ENCODE measurements at places on chromosomes 4 and X. TPM values are rescaled to one million over a fixed set of nuclear protein-coding genes. Genes with fewer than 3 reads are reported as not detected.

Gene CFAP47
- not detected for total RNA-seq

Gene ASB9
- 1.9 TPM for total RNA-seq

Gene ASIC5
- not detected for total RNA-seq

Gene UGT2B17
- not detected for total RNA-seq

Gene FHDC1
- 0.11 TPM for total RNA-seq

Gene SPANXA2
- total RNA-seq, result not detected

Gene EFHC2
- 0.31 TPM for total RNA-seq

Gene TBX22
- total RNA-seq, result not detected

Gene RS1
- not detected for total RNA-seq

Gene GPC4
- total RNA-seq, result not detected

DNA sequence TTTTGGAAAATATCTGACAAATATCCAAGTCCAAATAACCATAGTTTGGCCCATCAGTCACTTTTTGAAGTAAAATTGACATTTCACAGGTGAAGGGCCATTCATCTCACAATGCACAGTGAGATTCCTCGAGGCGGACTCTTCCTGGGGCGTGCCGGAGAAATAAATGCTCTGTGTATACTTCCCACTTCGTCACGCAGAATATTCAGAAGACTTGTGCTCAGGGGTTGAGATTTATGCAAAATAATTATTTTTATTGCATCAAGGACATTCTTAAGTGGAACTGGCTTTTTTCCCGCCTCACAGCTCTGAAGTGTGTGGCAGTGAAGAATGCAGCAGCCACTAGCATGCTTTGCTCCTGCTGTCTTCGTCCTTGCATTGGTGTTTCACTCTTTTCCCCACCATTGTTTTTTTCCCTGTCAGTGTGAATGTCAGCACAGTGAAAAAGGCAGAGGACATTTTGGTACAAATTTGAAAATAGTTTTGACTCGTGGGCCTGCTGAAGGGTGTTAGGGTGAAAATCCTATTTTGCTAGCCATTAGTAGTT lies 70.6 kb downstream of the FAM193A start:
- H3K36me3 ChIP-seq, result no peaks in the 10 kb centered on the region
- no peak overlapping the region for H3K4me3 ChIP-seq
- H3K4me1 ChIP-seq, result no peaks in the 10 kb centered on the region
- H3K27ac ChIP-seq, result no peak overlapping the region

GRCh38 chrX:40734971-40735324 lies 394 bp downstream of the MED14 start:
- no peaks in the 10 kb centered on the region for H3K27me3 ChIP-seq
- H3K27ac ChIP-seq, result peak overlapping the region; percentile 93
- H3K4me1 ChIP-seq, result peaks cover 11% of the 10 kb centered on the region

DNA sequence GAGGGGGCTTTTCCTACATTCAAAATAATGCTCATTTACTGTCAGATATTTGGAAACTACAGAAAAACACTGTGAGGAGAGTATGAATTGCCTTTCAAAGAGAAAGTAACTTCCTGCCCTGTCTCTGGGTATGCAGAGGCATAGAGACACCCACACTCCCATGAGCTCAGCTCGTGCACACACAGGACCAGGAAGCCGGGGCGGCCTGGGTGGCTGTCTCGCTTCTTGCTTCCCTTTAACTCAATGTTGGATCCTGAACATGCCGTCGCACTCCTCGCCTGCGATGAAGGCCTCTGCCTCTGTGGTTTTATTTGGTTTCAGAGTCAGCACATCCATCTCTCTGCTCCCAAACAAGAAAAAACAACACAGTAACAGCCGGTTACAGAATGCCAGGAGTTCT lies 40.1 kb upstream of the GPR78 start:
- no peak overlapping the region for H3K4me3 ChIP-seq
- peak overlapping the region; percentile 14 for H3K27ac ChIP-seq
- H3K27me3 ChIP-seq, result no peaks in the 10 kb centered on the region

- no peak overlapping the region for H3K27ac ChIP-seq
- H3K4me3 ChIP-seq, result no peak overlapping the region
- no peaks in the 10 kb centered on the region for H3K4me1 ChIP-seq
- no peaks in the 10 kb centered on the region for H3K27me3 ChIP-seq
- DNase-seq, result no peak
Measured at GRCh38 chr4:188403272-188403671, 264.0 kb downstream of the TRIML1 start.

- H3K4me3 ChIP-seq, result no peak overlapping the region
- H3K27me3 ChIP-seq, result no peaks in the 10 kb centered on the region
- peaks cover 54% of the 10 kb centered on the region for H3K4me1 ChIP-seq
- H3K36me3 ChIP-seq, result peaks cover 19% of the 10 kb centered on the region
- no peak for DNase-seq
Measured at GRCh38 chr4:6920171-6920570, 10.5 kb downstream of the TBC1D14 start.

- peak overlapping the region; percentile 28 for H3K4me3 ChIP-seq
- H3K4me1 ChIP-seq, result peaks cover 10% of the 10 kb centered on the region
- H3K36me3 ChIP-seq, result no peaks in the 10 kb centered on the region
- no peak for DNase-seq
- no peaks in the 10 kb centered on the region for H3K27me3 ChIP-seq
- H3K27ac ChIP-seq, result no peak overlapping the region
Measured at GRCh38 chr4:15470128-15470475, 420 bp downstream of the CC2D2A start.

- DNase-seq, result peak; percentile 60
- H3K27ac ChIP-seq, result no peak overlapping the region
- peaks cover 3% of the 10 kb centered on the region for H3K4me1 ChIP-seq
- no peaks in the 10 kb centered on the region for H3K27me3 ChIP-seq
- H3K36me3 ChIP-seq, result no peaks in the 10 kb centered on the region
- peak overlapping the region; percentile 32 for H3K4me3 ChIP-seq
Measured at GRCh38 chr4:89929425-89930159, 34.9 kb downstream of the MMRN1 start.

- peak overlapping the region; percentile 57 for H3K27ac ChIP-seq
- no peaks in the 10 kb centered on the region for H3K27me3 ChIP-seq
- no peak overlapping the region for H3K4me3 ChIP-seq
- no peak for DNase-seq
- no peaks in the 10 kb centered on the region for H3K36me3 ChIP-seq
Measured at GRCh38 chrX:154541896-154542722, 4.5 kb downstream of the G6PD start.

- DNase-seq, result no peak
- peaks cover 3% of the 10 kb centered on the region for H3K36me3 ChIP-seq
- H3K27me3 ChIP-seq, result no peaks in the 10 kb centered on the region
- no peak overlapping the region for H3K4me3 ChIP-seq
- peaks cover 15% of the 10 kb centered on the region for H3K4me1 ChIP-seq
Measured at GRCh38 chr4:48704091-48704802, 75.8 kb downstream of the FRYL start.

GRCh38 chrX:619812-620531 lies 10.6 kb upstream of the SHOX start:
- no peak overlapping the region for H3K27ac ChIP-seq
- DNase-seq, result no peak
- H3K4me3 ChIP-seq, result no peak overlapping the region
- H3K4me1 ChIP-seq, result no peaks in the 10 kb centered on the region
- H3K27me3 ChIP-seq, result peaks cover 6% of the 10 kb centered on the region

GRCh38 chr4:41185614-41186592 lies 28.4 kb downstream of the APBB2 start:
- H3K4me1 ChIP-seq, result no peaks in the 10 kb centered on the region
- DNase-seq, result no peak
- H3K27me3 ChIP-seq, result no peaks in the 10 kb centered on the region
- no peak overlapping the region for H3K27ac ChIP-seq
- H3K4me3 ChIP-seq, result no peak overlapping the region

- DNase-seq, result no peak
- no peak overlapping the region for H3K4me3 ChIP-seq
- H3K27ac ChIP-seq, result no peak overlapping the region
Measured at GRCh38 chr4:94574050-94574449, 122.3 kb downstream of the PDLIM5 start.

- no peaks in the 10 kb centered on the region for H3K36me3 ChIP-seq
- H3K27ac ChIP-seq, result no peak overlapping the region
Measured at GRCh38 chr4:61273233-61273632, 73.1 kb downstream of the ADGRL3 start.

- peak overlapping the region; percentile 46 for H3K4me3 ChIP-seq
- peaks cover 19% of the 10 kb centered on the region for H3K4me1 ChIP-seq
- H3K36me3 ChIP-seq, result no peaks in the 10 kb centered on the region
- peak overlapping the region; percentile 68 for H3K27ac ChIP-seq
Measured at GRCh38 chrX:48520976-48521352, 644 bp upstream of the EBP start.

DNA sequence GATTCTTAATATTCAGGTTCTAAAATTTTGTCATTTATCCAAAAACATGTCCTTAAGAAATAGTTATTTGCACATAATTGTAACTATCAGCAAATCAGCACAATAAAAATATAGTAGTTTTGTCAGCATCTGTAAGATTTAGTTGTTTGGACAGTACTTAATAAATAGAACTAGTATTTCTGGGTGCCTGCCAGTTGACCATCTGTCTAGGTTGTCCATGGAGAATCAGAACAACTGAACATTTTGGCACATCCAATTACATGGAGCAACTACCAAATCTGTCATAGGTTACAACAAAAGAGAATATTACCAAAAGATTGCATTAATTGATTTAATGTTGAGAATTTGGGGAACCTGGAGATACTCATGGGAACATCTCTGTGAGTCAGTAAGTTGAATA lies 305.5 kb upstream of the TACR3 start:
- H3K4me3 ChIP-seq, result no peak overlapping the region
- H3K36me3 ChIP-seq, result no peaks in the 10 kb centered on the region
- DNase-seq, result no peak
- no peaks in the 10 kb centered on the region for H3K27me3 ChIP-seq
- H3K27ac ChIP-seq, result no peak overlapping the region

- DNase-seq, result no peak
- H3K27ac ChIP-seq, result no peak overlapping the region
- no peaks in the 10 kb centered on the region for H3K36me3 ChIP-seq
- no peaks in the 10 kb centered on the region for H3K4me1 ChIP-seq
- H3K4me3 ChIP-seq, result no peak overlapping the region
Measured at GRCh38 chrX:56382278-56382677, 150.1 kb downstream of the KLF8 start.

DNA sequence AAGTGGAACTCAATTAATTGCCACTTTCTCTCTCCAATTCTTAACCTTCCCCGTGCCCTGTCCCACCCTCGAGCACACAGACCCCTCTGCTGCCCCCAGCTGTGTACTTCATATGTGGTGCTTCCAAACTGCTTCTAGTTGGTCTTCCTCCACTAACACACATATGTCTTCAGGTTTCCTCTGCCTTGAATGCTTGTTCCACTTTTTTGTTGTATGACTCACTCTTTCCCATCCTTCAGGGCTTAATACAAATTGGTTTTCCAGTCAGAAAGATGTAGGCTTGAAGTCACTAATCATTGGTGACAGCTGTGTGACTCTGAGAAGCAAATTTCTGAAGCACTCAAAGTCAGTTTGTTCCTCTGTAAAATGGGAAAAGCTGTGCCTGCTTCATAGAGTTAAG lies 30.6 kb downstream of the TRIM2 start:
- H3K4me1 ChIP-seq, result peaks cover 9% of the 10 kb centered on the region
- no peaks in the 10 kb centered on the region for H3K27me3 ChIP-seq
- H3K4me3 ChIP-seq, result no peak overlapping the region
- no peaks in the 10 kb centered on the region for H3K36me3 ChIP-seq

- no peaks in the 10 kb centered on the region for H3K36me3 ChIP-seq
- peaks cover 7% of the 10 kb centered on the region for H3K4me1 ChIP-seq
- no peaks in the 10 kb centered on the region for H3K27me3 ChIP-seq
- H3K4me3 ChIP-seq, result no peak overlapping the region
- H3K27ac ChIP-seq, result no peak overlapping the region
Measured at GRCh38 chr4:110119337-110119736, 79.1 kb downstream of the ELOVL6 start.

DNA sequence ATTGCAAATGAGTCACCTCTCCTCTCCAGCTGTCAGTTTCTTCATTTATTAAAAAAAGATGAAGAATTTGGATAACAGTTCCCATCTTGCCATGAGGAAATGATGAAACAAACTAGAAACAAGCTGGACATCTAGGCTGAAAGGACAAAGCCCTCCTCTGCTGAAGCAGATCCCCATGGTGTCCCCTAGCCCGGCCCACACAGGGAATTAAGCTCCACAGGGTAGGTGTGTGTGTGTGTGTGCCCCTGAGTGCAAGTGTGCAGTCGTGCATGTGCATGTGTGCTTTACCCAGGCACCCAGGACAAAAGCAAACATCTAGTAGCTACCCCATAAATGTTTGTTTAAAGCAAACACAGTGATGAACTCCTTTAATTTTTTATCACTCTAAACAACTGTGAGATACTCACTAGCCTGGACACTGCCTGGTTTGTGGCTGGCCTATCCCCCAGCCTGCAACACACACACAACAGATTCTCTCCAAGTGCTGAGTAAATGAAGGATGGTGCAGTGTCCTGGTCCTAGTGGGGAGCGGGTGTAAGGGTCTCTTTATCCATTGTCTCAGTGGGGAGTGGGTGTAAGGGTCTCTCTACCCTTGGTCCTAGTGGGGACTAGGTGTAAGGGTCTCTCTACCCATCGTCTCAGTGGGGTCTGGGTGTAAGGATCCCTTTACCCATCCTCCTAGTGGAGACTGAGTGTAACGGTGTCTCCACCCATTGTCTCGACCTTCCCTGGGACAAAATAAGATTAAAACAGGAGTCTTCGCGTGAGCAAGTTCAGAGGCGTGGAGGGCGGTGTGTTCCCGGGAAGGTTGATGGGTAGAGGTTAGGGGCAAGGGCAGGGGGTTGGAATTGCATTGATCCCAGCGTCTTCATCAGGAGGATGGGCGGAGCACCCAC lies 688 bp upstream of the EVC start:
- H3K4me1 ChIP-seq, result no peaks in the 10 kb centered on the region
- no peak overlapping the region for H3K4me3 ChIP-seq
- H3K36me3 ChIP-seq, result no peaks in the 10 kb centered on the region
- no peak for DNase-seq
- no peak overlapping the region for H3K27ac ChIP-seq
- H3K27me3 ChIP-seq, result no peaks in the 10 kb centered on the region

DNA sequence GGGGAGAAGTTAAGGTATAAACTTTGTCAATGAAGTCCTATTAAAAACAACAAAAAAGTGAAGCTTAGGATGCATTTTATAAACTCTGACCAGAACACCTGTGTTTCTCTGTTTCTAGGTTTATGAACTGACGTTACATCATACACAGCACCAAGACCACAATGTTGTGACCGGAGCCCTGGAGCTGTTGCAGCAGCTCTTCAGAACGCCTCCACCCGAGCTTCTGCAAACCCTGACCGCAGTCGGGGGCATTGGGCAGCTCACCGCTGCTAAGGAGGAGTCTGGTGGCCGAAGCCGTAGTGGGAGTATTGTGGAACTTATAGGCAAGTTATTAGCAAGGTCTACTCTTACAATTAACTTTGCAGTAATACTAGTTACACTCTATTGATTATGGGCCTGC lies 46.6 kb downstream of the HTT start:
- H3K27ac ChIP-seq, result no peak overlapping the region
- DNase-seq, result no peak
- no peak overlapping the region for H3K4me3 ChIP-seq
- peaks cover 6% of the 10 kb centered on the region for H3K4me1 ChIP-seq

- no peaks in the 10 kb centered on the region for H3K4me1 ChIP-seq
- DNase-seq, result no peak
Measured at GRCh38 chrX:154459832-154460231, 1.8 kb downstream of the PLXNA3 start.

All from naive thymus-derived CD4-positive, alpha-beta T cell (primary cell).